ENCODE measurements at places on chromosomes 12 and 14.

DNA sequence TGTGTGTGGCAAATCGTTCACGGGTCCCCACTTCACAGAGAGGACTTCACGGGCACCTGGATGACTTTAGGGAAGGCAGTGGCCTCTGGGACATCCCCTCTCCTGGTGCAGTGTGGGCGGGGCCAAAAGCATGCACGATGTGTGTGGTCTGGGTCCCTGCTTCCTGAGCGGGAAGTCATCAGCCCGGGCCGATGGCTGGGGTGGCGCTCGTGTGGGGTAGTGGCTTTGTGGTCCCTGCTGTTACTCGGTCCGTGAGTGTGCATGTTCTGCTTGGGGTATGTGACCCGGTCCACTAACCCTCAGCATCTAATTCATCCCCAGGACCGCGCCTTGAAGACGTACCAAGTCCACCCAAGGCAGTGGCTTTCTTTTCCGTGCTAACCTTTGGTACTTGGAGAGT lies 142.5 kb upstream of the RTL1 start:
- DNase-seq: no peak

DNA sequence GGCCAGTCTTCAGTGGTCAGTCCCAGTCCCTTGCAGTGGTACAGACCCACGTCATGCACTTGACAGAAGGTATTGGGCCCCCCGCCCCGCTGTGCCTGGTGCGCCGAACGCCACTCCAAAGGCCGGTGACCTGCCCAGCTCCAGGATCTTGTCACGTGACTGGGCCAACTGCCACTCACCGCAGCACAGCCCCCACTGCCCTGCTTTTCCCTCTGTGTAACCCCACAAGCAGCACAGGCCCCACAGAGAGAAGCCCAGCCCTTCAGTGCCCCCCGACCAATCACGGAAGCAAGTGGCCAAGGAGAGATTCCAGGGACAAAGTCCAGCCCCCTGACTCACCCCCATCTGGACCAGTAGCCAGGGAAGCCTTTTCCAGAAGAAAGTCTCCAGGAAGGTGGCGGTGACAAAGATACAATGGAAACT lies 498 bp downstream of the GPR132 start:
- no peak for DNase-seq

GRCh38 chr14:58298477-58299400 lies at the start of gene ARID4A:
TSS of gene ARID4A (plus strand) at chr14:58298555. CDS start at chr14:58299855, 1,300 bp downstream.
- peak; percentile 24 for DNase-seq

DNA sequence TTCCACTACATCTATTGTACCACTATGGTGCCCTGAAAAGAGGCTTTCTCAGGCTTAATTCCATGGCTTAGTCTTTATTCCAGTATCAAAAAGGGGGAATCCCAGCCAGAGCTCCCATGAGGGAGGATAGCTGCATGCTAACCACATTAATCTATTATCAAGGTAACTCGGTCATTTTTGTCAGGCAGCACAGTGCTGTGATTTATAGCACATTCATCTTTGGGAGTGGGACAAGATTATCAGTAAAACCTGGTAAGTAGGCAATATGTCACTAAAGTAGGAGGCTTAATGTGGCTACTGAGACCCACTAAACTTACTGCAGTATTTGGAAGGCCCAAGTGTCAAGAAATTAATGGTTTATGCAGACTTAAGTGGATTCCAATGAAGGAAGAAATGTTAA lies 58.9 kb downstream of the DAD1 start:
- DNase-seq: no peak

DNA sequence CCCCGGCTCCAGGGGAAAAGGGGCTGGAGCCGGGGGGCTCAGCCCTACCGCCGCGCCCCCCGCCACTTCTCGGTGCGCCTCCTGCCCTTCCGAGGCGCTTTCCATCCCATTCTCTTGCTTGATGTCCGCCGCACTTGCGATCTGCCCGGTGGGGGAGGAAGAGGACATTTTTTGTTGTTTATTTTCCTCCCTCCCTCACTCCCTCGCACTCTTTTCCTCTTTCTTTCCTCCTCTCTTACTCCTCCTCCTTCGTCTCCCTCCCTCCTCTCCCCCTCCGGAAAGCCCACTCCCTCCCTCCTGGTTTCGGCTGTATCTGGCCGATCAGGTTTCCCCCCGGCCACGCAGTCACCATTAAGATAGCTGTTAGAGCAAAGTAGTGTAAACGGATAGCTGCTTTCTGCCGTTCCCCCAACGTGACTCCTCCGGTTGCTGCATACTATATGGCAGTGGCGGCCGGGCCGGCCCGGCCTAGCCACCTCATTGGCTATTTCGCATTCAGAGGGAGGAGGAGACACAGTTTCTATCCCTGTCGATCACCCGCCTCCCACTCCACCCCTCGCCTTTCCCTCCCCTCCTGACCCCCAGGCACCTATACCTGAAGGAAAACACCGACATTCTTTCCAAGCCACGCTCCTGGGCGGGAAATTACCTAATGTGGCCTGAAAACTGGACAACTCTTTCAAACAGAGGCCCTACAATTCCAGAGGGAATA lies at the start of gene SIX4:
Gene SIX4, minus strand, starts transcription at position 445 of the 712 bp plus-strand sequence. Its CDS starts 277 bp downstream, at position 168.
- no peak for DNase-seq

- no peak for DNase-seq
These were observed 427.2 kb downstream of the TMTC2 start for GRCh38 chr12:83113945-83114344.

- no peak for DNase-seq
These were observed 168.6 kb downstream of the PRKCH start for GRCh38 chr14:61489932-61490331.

DNA sequence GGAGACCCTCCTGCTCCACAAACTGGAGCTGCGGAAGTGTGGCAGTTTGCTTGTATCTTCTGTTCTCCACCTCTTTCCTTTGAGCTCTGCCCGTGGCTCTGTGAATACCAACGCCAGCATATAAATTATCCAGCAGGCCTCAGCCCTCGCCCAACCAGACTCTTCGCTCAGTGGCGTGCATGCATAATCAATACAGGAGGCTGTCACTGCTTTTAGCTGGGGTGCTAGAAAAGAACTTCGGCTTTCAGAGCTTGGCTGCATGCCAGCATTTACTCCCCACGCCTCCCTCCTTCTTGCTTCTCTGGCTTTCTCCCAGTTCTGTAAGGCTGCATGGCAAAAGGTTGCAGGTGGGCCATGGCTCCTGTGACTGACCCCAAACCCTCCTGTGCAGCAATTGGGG lies 26.9 kb downstream of the NRXN3 start:
- DNase-seq: no peak

DNA sequence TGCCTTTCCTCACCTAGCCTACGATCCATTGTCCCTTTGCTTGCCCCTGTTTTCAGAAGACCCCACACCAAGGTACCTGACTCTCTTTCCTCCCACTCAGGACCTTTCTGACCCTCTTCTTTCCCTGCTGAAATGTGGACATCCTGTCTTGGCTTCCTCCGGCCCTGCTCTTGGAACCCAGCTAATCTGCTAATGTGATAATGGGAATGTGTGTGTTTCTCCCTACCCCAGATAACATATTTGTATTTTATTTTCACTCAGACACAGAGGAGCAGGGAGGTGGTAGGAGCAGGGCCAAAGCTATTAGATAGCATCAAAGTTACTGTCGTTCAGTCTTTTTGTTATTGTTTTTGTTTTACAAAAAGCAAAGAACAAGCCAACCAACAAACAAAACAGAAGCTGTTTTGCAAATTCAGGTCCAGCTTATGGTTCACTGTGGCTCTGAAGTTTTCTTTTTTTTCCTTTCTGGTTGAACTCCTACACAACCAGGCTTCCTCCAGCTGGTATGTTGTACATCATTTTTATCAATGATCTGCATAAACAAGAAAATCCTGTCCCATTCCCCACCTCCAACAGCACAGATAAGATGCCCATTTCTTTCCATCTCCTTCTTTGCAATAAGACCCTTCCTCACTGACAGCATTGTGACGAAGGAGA lies 137.3 kb downstream of the C12orf75 start:
- no peak for DNase-seq

GRCh38 chr14:101187816-101188570 lies 284.5 kb upstream of the RTL1 start:
- DNase-seq: no peak

DNA sequence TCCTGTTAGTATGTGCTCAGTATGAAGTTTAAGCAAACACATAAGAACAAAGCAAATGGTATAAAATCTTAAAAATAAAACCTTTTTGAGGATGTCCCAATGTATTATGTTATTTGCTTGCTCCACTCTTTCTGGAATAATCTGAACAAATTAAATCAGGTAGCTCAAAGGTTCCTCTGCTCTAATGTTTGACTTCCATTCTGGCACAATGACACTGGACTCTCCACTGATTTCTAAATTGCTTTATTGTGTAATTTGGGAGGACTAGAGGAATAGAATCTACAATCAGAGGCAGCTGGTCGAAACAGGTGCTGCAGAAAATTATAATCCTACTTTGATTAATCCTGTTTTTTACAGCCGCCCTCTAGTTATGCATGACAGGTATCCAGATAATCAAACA lies 523.7 kb upstream of the FOXG1 start:
- no peak for DNase-seq

GRCh38 chr12:75259143-75259542 lies 49.5 kb upstream of the KCNC2 start:
- DNase-seq: no peak

DNA sequence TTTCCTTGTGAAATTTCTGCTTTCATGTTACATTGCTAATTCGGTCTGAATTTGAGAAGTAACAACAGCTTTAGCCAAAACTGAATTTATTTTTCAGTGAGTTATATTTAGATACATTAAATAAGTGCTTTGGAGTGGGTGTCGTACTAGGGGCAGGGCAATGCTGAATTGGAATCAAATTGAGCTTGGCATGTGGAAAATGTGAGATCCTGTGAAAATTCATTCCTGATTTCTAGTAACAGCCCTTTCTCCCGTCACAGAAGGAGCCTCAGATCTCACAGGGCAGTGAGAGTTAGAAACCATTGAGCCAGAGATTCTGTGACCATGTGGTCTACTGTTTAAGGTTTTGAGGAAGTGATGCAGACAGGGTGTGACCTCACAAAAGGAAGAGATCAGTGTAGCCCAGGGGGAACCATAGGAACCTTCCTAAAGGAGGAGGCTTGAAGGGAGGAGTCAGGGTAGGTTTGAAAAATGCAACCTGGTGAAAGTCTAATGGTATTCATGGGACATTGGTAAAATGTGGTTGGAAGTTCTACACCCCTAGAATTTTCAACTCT lies 1136.8 kb downstream of the AACS start:
- DNase-seq: no peak

- no peak for DNase-seq
These were observed 12.5 kb downstream of the PRIMA1 start for GRCh38 chr14:93775744-93776143.

- DNase-seq: no peak
These were observed 76.4 kb upstream of the ANO4 start for GRCh38 chr12:100718187-100718586.

DNA sequence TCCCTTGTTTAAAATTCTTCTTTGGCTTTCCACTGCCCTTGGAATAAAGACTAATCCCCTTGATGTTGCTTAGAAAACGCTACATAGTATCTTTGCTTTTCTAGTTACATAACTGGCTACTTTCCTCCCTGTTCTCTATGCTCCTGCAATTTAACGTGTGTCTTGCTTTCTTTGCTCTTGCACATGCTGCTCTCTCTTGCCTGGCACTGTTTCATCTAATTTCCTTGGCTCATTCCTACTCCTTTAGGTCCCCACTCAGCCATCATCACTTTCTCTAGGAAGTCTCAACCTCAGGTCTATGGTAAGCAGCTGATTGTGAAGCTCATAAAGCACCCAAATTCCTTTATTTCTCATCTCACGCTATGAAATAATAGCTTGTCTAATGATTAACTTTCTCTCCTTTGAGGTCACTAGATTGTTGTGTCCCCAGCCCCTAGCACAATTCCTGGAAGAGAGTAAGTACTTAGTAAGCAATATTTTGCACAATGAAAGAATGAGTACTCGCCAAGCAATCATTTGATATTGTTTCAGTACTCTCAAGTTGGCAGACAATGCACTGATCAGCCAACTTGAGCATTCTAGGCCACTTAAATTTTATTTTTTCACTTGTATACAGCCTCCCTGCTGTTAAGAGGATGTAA lies 3.3 kb downstream of the ALDH6A1 start:
- DNase-seq: no peak

- no peak for DNase-seq
These were observed 53.6 kb downstream of the HSP90AA1 start for GRCh38 chr14:102033241-102033640.

DNA sequence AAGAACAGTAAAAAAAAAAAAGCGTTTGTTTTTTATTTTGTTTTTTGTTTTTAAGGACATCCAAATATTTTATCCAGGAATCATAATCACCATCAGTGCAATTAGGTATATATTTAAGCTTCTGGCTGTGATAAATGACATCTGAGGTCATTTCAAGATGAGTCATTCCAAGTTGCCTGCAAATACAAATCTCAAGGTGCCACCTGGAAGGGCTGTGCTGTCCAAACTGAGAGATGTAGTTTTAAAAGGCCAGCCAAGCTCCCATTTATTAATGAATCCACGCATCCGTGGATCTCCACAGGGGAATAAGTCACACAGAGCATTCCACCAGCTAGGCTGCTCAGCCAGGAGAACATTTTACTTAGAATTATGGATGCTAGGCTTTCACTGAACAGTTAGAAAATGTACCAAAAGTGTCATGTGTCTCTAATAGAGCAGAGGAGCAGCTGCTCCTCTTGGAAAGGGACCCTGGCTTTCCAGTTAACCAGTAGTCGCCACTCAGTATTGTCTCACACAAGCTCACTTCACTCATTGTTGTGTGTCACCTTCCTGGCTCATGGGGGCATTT lies 1151.4 kb upstream of the TMEM132C start:
- no peak for DNase-seq

Measured in activated T-cell treated with anti-CD3 and anti-CD28 coated beads for 4 hours (primary cell).